ENCODE measurements at places on chromosomes 12 and 14. TPM values are rescaled to one million over a fixed set of nuclear protein-coding genes. Genes with fewer than 3 reads are reported as not detected.
A peak's percentile ranks its signal among the peaks of the same experiment; 100 is the strongest.

DNA sequence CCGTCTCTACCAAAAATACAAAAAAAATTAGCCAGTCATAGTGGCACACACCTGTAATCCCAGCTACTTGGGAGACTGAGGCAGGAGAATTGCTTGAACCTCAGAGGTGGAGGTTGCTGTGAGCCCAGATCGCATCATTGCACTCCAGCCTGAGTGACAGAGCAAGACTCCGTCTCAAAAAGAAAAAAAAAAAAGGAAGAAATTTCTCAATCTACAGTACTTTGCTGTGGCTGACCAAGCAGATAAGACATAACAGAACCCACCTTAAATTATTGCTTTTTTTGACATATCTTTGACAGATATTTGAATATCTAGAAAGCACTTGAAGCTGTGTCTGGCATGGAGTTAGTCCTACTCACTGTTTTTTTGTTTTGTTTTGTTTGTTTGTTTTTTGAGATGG, 34.9 kb upstream of the HNF1A start:
- peaks cover 13% of the 10 kb centered on the region for H3K27me3 ChIP-seq
- no peak overlapping the region for H3K4me3 ChIP-seq
- DNase-seq: no peak

GRCh38 chr12:105820429-105821125, 318.2 kb downstream of the NUAK1 start:
- H3K36me3 ChIP-seq: no peaks in the 10 kb centered on the region
- DNase-seq: peak; percentile 77
- H3K27ac ChIP-seq: peak overlapping the region; percentile 36
- H3K27me3 ChIP-seq: no peaks in the 10 kb centered on the region

DNA sequence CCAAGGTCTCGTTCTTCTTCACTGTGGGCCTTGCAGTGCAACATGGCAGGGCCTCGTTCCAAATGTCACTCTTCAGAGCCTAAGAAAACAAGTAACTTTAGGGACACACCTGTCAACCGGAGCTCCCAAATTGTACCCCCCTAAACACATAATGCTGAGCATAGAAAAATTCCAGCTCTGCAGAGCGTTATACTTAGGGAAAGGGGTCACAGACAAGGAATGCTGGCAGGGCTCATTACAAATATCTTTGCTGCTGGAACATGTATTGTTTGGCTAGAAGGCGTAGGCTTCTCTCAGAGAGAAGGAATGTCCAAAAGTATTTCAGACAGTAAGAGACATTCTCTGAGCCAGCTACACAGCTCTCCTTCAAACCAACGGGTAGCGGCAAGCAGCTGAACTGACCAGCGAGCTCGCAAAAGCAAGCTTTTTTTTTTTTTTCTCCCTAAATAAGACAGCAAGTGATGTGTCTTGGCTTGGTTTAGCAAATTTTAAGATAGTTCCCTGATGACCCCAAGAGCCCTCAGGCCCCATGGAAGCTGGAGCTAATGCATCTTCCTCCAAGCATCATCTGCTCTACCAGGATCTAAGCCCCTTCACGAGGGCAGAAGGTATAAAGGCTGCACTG, 24.5 kb downstream of the SSH1 start:
- H3K4me3 ChIP-seq: peak overlapping the region; percentile 59
- peaks cover 52% of the 10 kb centered on the region for H3K36me3 ChIP-seq
- peaks cover 77% of the 10 kb centered on the region for H3K4me1 ChIP-seq
- no peaks in the 10 kb centered on the region for H3K27me3 ChIP-seq

- no peak overlapping the region for H3K4me3 ChIP-seq
- 0 out of 2 replicates have a peak, but pooled peaks cover 10% of the 10 kb centered on the region for H3K36me3 ChIP-seq
- H3K27me3 ChIP-seq: no peaks in the 10 kb centered on the region
Measured at GRCh38 chr12:7146906-7147305, 16.7 kb downstream of the CLSTN3 start.

DNA sequence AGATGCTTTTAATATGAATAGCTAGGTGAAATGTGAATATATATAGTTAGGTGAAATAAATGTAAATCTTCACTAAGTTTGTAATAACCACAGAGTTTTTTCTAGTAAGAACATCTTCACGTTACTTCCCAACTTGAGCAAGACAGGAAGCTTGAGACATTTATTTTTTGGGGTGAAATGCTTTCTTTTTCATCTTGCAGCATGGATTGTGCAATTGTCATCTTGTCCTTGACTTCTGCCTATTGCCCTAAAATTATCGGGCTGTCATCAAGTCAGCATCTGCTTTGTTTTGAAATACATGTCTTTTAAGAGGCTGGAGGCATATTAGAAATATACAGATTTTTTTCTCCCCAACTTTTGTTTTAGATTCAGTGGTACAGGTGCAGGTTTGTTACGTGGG, 433.9 kb downstream of the PCNX1 start:
- no peaks in the 10 kb centered on the region for H3K4me1 ChIP-seq
- no peak overlapping the region for H3K4me3 ChIP-seq
- no peaks in the 10 kb centered on the region for H3K36me3 ChIP-seq
- no peaks in the 10 kb centered on the region for H3K27me3 ChIP-seq
- H3K27ac ChIP-seq: no peak overlapping the region

- H3K27me3 ChIP-seq: no peaks in the 10 kb centered on the region
- H3K36me3 ChIP-seq: no peaks in the 10 kb centered on the region
- no peak for DNase-seq
- no peak overlapping the region for H3K27ac ChIP-seq
Measured at GRCh38 chr12:89765959-89766824, 57.6 kb upstream of the ATP2B1 start.

- no peaks in the 10 kb centered on the region for H3K27me3 ChIP-seq
- peak overlapping the region; percentile 68 for H3K27ac ChIP-seq
- H3K36me3 ChIP-seq: no peaks in the 10 kb centered on the region
- peaks cover 46% of the 10 kb centered on the region for H3K4me1 ChIP-seq
Measured at GRCh38 chr12:56520048-56520447, 1.6 kb upstream of the RBMS2 start.

GRCh38 chr12:52825961-52826360, 8.2 kb downstream of the KRT79 start:
- H3K27me3 ChIP-seq: no peaks in the 10 kb centered on the region
- no peak overlapping the region for H3K27ac ChIP-seq
- H3K36me3 ChIP-seq: no peaks in the 10 kb centered on the region
- peaks cover 18% of the 10 kb centered on the region for H3K4me1 ChIP-seq

GRCh38 chr14:93090826-93091555, 24.7 kb downstream of the ITPK1 start:
- peaks cover 9% of the 10 kb centered on the region for H3K4me1 ChIP-seq
- H3K27me3 ChIP-seq: no peaks in the 10 kb centered on the region
- H3K27ac ChIP-seq: no peak overlapping the region
- no peak overlapping the region for H3K4me3 ChIP-seq
- DNase-seq: peak; percentile 28

GRCh38 chr14:59301354-59301753, 112.9 kb downstream of the DAAM1 start:
- no peaks in the 10 kb centered on the region for H3K27me3 ChIP-seq
- H3K4me3 ChIP-seq: no peak overlapping the region
- DNase-seq: no peak

- H3K27me3 ChIP-seq: no peaks in the 10 kb centered on the region
- DNase-seq: no peak
- H3K4me3 ChIP-seq: no peak overlapping the region
- H3K27ac ChIP-seq: no peak overlapping the region
- no peaks in the 10 kb centered on the region for H3K36me3 ChIP-seq
- H3K4me1 ChIP-seq: no peaks in the 10 kb centered on the region
Measured at GRCh38 chr12:12599750-12600643, 11.7 kb upstream of the CREBL2 start.

DNA sequence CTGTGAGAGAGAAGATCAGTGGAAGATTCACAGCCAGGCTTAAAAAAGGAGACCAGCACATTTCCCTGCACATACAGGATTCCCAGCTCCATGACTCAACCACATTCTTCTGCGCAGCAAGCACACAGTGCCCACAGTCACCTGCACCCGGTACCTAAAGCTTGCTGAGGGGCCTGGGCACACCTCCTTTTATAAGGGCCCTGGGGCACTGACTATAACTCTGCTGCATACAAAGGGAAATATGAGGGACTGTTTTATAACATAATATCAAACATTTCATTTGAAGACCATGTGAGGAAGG, 322.9 kb downstream of the DAD1 start:
- H3K27me3 ChIP-seq: 0 out of 2 replicates have a peak, but pooled peaks cover under 1% of the 10 kb centered on the region
- DNase-seq: no peak
- H3K36me3 ChIP-seq: no peaks in the 10 kb centered on the region
- H3K27ac ChIP-seq: no peak overlapping the region

NINJ2 gene
- 5.2 TPM for total RNA-seq

PITPNM2 gene
- total RNA-seq: 2.0 TPM

CLEC6A gene
- total RNA-seq: not detected

PLEKHD1 gene
- not detected for total RNA-seq

CREBL2 gene
- total RNA-seq: 38.4 TPM

POTEG gene
- not detected for total RNA-seq

JPH4 gene
- not detected for total RNA-seq
